ENCODE measurements at places on chromosomes 6 and 20. TPM values are rescaled to one million over a fixed set of nuclear protein-coding genes. Genes with fewer than 3 reads are reported as not detected.

The FNDC1 gene
- total RNA-seq, result not detected

The SOX12 gene
- 1.3 TPM for total RNA-seq

The SLC22A3 gene
- total RNA-seq, result not detected

The MYCT1 gene
- 2.5 TPM for total RNA-seq

The ISM1 gene
- total RNA-seq, result 1.2 TPM

The SPEF1 gene
- not detected for total RNA-seq

The PSMG4 gene
- 11.8 TPM for total RNA-seq

The ZBTB46 gene
- total RNA-seq, result 2.1 TPM

The DACT2 gene
- not detected for total RNA-seq

The CFAP206 gene
- not detected for total RNA-seq

The PI3 gene
- not detected for total RNA-seq

The LY86 gene
- 64.5 TPM for total RNA-seq

The OR2B6 gene
- total RNA-seq, result not detected

The BPIFB1 gene
- total RNA-seq, result not detected

The STX11 gene
- total RNA-seq, result 118 TPM

The CD40 gene
- 10.2 TPM for total RNA-seq

The SLC17A1 gene
- total RNA-seq, result not detected

The C6orf118 gene
- total RNA-seq, result not detected

The LST1 gene
- 200 TPM for total RNA-seq

The SIGLEC1 gene
- 0.73 TPM for total RNA-seq

The KCNG1 gene
- 2.3 TPM for total RNA-seq

The HAO1 gene
- total RNA-seq, result not detected

The TBXT gene
- total RNA-seq, result not detected

The KCNQ5 gene
- total RNA-seq, result 2.8 TPM

The CEBPB gene
- 268 TPM for total RNA-seq

The SRMS gene
- total RNA-seq, result not detected

The GMDS gene
- 10.6 TPM for total RNA-seq

The TTK gene
- 0.52 TPM for total RNA-seq

The NHLRC1 gene
- 0.52 TPM for total RNA-seq

The POU5F1 gene
- total RNA-seq, result not detected

The RAD21L1 gene
- 0.10 TPM for total RNA-seq

The FAM209B gene
- total RNA-seq, result 0.52 TPM

The TBC1D32 gene
- 13.4 TPM for total RNA-seq

The SLC22A16 gene
- not detected for total RNA-seq

The BTN1A1 gene
- not detected for total RNA-seq

The PRSS16 gene
- total RNA-seq, result 0.42 TPM

The C6orf58 gene
- not detected for total RNA-seq

The CDKAL1 gene
- 26.6 TPM for total RNA-seq

The RAMACL gene
- total RNA-seq, result 0.73 TPM

The IL20RA gene
- total RNA-seq, result 0.10 TPM

The PXMP4 gene
- total RNA-seq, result 2.4 TPM

The HCRTR2 gene
- total RNA-seq, result not detected

The TAGAP gene
- 320 TPM for total RNA-seq

The KHDC1L gene
- total RNA-seq, result not detected

The RIPOR2 gene
- total RNA-seq, result 128 TPM

All from mononuclear cell (primary cell).